ENCODE measurements at places on chromosomes 12 and 14. TPM values are rescaled to one million over a fixed set of nuclear protein-coding genes. Genes with fewer than 3 reads are reported as not detected.

ZFP36L1 gene
- polyA plus RNA-seq: 270 TPM

IFI27 gene
- 3.9 TPM for polyA plus RNA-seq

SERPINA1 gene
- 103 TPM for polyA plus RNA-seq

GNPNAT1 gene
- polyA plus RNA-seq: 35.5 TPM

KIF26A gene
- 10.8 TPM for polyA plus RNA-seq

OR4E2 gene
- polyA plus RNA-seq: not detected

RERG gene
- polyA plus RNA-seq: 43.2 TPM

CAND1 gene
- polyA plus RNA-seq: 227 TPM

P2RX2 gene
- 0.77 TPM for polyA plus RNA-seq

SYNDIG1L gene
- polyA plus RNA-seq: 0.36 TPM

ACRBP gene
- polyA plus RNA-seq: 6.9 TPM

DNA sequence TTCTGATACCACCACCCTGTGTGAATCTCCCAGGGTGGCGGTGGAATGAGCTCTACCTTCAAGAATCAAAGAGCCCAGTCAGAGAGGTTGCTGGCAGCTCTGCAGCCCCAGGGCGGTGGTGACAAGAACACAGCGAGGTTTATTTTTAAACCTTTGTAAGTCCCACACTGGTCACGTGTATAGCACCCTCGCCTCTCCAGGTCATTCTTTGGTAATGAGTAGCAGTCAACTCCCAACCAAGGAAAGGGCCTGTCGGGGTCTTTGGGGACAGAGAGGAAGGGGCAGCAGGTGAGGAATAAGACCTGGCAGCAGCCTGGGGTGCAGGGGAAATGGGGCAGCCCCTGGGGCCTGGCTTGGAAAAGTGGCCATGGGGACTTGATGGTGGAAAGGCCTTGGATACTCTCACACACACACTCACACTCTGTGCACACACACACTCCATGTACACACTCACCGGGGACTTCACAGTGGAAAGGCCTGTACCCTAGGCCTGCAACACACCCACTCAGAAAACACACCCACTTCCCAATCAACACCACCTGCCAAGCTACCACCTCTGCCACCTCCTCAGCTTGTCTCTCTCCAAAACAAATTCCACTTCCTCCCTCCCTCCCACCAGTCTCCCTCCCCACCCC lies 178.6 kb downstream of the DPF3 start:
- DNase-seq: no peak

- DNase-seq: no peak
Observed at GRCh38 chr14:93832081-93832480, 43.8 kb upstream of the PRIMA1 start.

- no peak for DNase-seq
Observed at GRCh38 chr12:72053604-72054003, 115.0 kb downstream of the TPH2 start.

DNA sequence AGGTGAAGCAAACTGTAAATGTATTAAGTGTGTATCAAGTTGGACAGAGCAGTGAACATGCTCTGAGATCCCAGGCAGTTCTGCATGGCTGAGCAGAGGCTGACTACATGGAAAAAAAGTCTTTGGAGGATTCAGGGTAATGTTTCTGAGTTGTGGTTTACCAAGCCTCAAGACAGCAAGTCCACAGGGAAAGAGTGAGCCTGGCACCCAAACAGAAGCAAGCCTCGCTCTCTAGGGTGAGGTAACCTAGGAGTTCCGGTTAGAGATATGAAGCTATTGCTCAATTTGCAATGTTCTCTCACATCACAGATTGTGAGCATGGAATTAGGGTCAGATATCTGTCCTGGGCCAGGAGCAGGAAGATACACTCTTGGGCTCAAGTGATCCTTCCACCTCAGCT lies 158.6 kb downstream of the MON2 start:
- DNase-seq: no peak

DNA sequence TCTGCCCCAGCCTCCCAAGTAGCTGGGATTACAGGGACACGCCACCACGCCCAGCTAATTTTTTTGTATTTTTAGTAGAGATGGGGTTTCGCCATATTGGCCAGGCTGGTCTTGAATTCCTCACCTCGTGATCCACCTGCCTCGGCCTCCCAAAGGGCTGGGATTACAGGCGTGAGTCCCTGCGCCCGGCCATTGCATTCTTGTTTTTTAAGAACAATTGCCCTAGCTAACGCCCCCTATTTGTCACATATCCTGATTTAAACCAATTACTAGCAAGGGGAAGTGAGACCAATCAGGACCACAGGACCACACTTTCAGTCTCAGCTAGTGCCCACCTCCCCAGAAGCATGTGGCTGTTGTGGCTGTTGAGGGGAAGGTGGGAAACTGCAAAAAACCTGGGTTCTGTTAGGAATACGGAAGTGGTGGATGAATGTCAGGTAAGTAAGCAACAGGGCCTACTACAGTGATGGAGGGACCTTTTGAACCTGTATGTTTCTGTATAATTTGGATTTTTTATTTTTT lies 37.8 kb upstream of the NFYB start:
- DNase-seq: no peak

- DNase-seq: no peak
Observed at GRCh38 chr12:574475-575128, 88.6 kb downstream of the NINJ2 start.

GRCh38 chr12:52257074-52257551 lies 17.3 kb upstream of the KRT86 start:
- DNase-seq: no peak

DNA sequence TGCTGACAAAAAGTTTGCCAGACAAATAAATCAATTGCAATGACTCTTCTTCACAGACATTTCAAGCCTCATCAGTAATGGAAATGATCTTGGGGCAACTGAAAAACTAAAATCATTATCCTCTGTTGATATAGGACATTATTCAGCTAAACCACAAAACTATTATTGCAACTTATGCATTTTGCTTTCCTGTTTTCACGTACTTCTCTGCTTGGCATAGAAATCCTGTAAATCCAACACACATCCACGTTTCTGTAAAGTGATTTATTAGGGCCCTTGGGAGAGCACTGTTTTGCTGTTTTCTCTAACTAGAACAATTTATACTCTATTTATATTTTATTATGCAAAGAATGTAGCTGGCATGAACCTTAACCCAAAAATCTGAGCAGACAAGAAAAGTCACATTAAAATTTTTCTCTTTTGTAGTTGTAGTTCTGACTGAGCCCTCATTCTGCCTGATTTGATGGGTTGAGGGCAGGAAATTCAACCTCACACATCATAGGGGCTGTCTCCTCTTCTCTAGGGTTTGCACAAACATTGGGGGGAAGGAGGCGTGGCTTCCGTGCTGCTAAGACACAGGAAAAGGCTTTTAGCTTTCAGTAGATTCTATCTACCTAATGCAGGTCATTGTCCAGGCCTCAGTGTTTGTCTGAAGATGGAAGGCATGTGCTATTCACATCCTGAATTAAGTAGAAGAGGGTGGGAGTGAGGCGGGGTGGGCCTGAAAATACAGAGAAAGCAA lies 11.5 kb upstream of the NUP107 start:
- DNase-seq: no peak

DNA sequence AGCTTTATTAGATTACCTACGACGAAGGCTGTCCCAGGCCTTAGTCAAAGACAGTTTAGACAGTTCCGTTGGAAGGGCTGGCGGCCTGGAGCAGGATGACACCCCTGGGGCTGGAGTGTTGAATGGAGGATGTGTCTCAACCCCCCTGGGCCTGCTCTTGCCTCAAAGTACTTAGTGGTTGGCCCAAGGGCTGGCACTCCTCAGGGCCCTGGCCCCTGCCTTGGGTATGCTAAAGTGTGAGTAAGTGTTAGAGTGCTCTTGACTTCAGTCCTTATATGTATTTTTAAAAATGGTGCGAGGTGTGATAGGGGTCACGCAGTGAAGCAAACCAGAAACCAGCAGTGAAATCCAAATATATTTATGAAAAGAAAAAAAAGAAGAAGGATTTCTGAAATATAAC lies 261.6 kb downstream of the KTN1 start:
- no peak for DNase-seq

DNA sequence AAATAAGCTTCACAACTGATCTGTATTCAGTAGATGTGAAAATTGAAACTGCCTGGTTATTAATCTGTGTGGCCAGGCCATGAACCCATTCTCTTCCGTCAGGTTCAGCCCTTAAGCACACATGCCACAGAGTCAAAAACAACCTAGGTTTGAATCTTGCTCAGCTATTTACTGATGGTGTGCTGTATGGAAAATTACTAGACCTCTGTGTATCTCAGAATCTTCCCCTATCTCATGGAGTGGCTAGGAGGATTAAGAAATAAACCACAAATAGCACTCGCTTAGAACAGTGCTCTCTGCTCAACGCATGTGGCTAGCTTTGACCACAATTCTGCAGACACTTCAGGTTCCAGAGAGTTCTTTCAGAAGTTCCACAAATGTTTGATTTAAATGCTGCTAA lies 240.7 kb upstream of the PLEKHG7 start:
- DNase-seq: no peak

DNA sequence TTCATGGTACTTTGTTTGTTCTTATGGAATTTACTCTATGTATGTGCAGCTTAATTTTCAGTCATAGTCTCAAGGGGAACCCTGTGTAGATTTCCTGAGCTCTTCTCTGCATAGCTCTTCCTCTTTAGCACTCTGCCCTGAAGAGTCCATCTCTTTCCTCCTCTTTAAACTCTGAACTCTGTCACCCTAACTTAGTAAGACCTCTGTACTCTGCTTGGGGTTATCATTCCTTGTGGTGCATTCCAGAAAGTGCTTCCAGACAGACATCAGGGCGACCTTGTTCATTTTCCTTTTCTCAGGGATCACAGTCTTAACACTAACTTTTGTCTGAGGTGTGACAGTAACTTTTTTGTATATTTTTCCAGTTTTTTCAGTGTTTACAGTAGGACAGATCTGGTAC lies 179.3 kb downstream of the RAD51B start:
- no peak for DNase-seq

GRCh38 chr14:96617635-96618034 lies 115.5 kb downstream of the PAPOLA start:
- no peak for DNase-seq

GRCh38 chr12:86170051-86170450 lies 86.1 kb downstream of the MGAT4C start:
- DNase-seq: no peak

GRCh38 chr14:47262801-47263200 lies 412.6 kb downstream of the MDGA2 start:
- no peak for DNase-seq

DNA sequence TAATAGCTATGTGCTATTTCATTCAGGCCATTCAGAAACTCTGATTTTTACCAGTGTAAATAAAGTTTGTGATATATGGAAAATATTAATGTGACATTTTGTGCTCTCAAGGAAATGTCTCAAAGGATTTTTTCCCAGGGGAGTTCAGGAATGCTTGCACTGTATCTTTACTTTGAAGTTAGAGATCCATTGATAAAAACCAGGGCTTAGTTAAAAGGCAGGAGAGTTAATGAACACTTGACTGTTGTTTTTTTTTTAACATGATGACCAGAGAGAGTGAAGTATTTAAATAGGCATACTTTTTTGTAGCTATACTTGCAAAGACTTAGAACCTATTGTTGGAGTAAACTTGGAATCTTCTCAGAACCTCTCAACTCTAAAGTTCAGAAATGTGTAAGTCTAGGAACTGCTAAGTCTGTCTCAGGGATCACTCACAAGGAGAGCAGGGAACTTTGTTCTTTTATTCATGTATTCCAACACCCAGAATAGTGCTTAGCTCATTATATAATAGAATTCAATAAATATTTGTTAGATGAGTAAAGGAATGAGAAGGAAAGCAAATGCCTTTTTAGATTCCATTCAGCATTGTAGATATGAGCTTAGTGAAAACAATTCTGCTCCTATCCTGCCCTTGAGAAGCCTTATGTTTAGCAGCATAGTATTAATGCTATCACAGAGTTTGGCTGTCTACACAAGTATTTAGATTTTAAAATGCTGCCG lies 117.5 kb downstream of the DAAM1 start:
- no peak for DNase-seq

DNA sequence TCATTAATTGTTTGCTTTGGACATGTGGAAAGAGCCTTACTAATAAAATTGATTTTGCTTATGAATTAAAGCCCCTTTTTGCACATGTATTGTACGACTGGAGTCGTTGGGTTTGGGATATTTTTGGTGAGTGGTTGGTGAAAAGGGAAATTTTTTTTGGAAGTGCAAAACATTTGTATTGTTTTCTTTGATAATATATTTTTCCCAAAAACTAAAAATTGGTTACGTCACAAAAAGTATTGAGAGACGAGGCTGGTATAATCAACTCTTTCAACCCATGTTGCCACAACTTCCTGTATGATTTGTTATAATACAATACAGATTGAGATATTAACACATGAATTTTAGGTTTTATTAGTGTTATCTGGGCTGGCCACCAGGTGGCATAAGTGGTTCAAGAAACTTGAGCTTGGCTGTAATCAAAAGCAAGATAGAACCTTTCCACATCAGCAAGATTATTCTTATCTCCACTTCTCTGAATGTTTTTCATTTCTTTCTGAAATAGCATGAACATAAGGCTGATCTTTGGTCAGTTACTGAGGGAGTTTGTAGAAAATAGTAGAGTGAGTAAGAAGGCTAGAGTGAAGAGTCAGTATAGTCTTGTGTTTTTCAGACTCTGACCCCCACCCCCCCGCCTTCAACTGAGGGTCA lies 8.7 kb downstream of the NGDN start:
- peak; percentile 28 for DNase-seq

- DNase-seq: no peak
Observed at GRCh38 chr14:36301159-36301558, 19.3 kb downstream of the MBIP start.

DNA sequence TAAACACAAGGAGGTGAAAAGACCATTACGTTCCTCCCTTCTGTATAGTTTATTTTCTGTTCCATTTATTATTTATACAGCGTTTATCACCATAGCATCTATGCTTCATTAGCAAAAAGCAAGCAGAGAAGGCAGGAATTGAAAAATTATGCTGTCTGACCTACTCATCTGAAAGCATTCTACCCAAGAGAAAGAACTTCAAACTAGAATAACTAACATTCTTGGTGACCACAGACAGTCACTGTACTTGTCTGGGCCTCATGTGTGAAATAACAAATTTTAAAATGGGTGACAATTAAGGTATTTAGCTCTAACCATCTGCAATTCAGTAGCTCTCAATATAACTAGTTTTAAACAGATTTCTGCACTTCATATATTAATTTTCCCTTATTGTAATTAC lies 29.3 kb upstream of the PDE3A start:
- DNase-seq: no peak

GRCh38 chr12:7948589-7949260 lies 12.7 kb upstream of the SLC2A3 start:
- DNase-seq: no peak

- no peak for DNase-seq
Observed at GRCh38 chr12:59890896-59891579, 295.2 kb downstream of the SLC16A7 start.

All from right renal pelvis (tissue), 4 donors.